ENCODE measurements at places on chromosomes 3 and 15.
A peak's percentile ranks its signal among the peaks of the same experiment; 100 is the strongest.

GRCh38 chr3:65313666-65314065 lies 625.9 kb upstream of the ADAMTS9 start:
- DNase-seq, result no peak

DNA sequence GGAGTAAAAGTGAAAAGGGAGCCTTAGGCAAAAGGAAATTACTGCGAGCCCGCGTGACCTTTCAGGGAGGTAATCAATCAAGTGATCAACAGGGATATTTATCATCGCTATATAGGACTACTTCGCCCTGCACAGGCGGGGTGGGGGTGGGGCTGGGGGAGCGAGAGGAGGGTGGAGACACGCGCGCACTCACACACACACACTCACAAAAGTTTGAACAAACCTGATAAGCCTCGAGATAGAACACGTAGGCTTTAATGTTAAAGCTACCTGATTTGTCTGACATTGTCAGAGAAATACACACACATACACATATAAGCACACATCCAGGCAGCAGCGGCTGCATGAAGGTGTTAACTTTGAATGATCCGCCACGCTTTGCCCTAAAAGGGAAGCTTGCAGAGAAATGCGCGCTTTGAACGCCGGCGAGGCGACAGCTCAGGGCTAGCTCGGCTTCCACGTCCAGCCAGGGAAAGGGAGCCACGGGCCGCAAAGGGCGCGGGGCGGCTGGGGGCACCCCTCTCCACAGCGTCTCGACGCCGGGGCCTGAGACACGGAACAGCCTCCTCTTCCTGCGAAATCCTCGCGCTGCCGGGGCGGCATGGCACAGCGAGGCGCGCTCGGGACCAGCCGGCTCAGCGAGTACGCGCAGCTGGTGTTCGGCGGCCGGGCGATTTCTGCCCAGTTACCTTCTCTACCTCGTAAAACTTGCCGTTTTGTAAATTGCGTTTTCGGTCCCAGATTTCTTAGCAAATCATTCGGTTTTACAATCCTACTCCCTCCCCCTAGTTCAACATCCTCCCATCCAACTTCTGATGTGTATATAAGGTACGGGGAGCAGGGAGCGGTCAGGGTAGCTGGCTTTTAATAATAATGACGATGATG lies 4.8 kb upstream of the MECOM start:
- no peak for DNase-seq

GRCh38 chr3:37396731-37397130 lies 222.3 kb upstream of the LRRFIP2 start:
- no peak for DNase-seq

GRCh38 chr15:77160562-77161478 lies 89.9 kb upstream of the TSPAN3 start:
- no peak for DNase-seq

GRCh38 chr3:181999314-181999713 lies 287.6 kb downstream of the SOX2 start:
- no peak for DNase-seq

- DNase-seq, result no peak
Observed at GRCh38 chr3:1214933-1215332, 122.1 kb downstream of the CNTN6 start.

DNA sequence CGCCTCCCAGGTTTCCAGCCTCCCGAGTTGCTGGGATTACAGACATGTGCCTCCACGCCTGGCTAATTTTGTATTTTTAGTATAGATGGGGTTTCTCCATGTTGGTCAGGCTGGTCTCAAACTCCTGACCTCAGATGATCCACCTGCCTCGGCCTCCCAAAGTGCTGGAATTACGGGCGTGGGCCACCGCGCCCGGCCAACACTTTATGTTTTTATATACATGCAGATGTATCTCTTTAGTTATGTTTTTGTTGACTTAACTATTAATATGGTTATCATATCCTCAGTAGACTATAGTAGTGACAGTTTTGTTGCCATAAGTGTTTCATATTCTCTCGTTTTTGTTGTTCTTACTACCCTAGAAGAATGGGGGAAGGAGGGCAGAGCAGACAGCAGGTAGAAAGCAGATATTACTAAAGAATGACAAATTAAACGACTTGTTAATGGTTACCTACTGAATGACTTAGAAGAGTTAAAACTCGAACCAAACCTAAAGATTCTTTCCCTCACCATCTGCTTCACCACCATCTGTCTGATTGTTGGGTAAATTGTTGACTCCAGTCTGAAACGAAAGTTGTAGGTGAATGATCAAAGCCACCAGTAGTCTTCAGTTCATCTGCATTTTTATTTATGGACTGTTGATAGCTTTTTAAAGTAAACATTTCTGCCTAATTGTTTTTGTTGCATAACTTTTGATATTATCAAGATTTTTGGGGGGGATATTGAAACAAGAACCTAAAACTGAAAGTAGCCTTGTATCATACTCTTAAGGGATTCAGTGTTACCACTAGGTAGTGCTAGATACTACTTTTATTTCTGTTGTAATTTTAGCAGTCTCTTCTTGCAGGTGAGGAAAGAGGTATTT lies 89.3 kb downstream of the RASA2 start:
- no peak for DNase-seq

DNA sequence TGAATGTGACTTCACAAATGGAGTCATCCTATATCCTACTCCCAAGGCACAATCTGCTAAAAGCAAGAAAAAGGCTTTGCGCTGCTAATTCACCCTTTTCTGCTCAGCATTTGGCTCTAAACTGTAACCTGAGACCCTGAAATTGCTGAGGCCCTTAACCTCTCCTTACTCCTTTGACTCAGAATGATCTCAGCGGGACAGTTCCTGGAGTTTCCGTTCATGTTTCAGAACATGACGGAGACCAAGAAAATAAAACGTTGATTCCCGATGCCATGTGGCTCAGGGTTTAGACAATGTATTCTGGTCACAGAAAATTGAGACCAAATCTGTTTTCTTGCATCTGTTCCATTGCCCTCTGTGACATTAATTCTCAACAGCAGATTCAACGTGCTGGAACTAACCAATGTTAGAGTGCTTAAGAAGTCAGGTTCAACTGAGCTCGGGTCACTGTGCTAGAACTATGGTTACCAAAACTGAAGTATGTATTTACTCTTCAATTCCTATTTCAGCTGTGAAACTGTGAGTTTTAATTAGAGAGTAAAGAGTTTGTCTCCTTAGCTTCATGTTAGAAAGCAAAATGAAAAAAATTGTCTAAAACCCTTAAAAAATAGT lies 45.4 kb upstream of the TMC3 start:
- DNase-seq, result no peak

DNA sequence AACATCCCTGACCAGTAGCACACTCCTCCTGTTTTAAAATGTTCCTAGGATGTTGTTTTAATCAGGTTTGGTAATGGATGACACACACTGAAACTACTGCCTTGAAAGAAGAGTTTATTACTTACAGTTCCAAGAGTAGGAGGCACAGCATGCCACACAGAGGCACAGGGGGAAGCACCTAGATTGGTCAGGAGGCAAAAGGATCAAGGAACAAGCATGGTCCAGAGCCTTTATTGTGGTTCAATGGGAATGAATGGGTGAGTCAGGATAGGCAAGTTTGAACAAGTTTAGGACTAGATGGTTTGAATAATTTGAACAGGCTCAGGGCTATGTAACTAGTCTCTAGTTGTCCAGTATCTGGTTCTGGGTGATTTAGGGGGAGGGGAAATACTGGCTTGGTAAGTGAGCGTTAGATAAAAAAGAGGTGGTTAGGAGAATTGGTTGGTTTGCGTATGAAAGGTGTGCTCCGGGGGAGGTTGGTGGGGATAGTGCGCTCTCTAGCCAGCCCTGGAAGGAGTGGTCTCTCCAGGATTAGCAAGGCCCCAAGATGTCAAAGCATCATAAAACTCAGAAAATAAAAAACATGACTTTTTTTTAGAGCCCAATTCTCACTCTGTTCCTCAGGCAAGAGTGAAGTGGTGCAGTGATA lies 35.1 kb downstream of the TMOD3 start:
- DNase-seq, result peak; percentile 22

- no peak for DNase-seq
Observed at GRCh38 chr15:101033801-101034200, 114.6 kb downstream of the LRRK1 start.

DNA sequence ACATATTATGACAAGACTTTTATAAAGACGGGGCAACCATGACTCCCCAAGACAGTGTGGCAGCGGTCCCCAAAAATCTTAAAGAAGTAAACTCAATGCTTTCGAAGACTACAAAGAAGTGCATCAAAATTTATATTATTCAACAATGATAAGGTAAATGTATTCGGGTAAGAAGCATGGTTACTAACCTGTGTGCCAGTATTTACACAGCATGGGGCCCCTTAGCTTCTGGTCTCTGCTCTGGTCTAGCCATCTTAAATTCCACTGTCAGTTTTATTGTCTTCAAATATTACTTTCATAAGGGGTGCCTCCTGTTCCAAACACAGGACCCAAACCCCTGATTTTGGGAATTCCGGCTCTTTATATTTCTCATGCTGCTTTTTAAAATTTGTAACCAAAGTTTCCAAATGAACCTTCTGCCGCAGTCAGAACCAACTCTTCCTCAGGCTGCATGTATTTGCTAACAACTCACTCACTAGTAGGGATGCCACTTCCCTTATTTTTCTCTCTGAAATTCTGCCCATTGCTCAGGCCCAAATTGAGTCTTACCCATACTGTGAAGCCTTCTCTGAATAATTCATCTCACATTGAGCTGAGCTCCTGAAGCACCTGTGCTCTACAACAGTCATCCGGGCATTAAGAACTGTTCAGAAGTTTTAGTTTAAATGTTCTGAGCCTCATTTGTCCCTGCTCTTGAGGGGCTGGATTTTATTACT lies 1.2 kb downstream of the TTC23 start:
- DNase-seq, result no peak

DNA sequence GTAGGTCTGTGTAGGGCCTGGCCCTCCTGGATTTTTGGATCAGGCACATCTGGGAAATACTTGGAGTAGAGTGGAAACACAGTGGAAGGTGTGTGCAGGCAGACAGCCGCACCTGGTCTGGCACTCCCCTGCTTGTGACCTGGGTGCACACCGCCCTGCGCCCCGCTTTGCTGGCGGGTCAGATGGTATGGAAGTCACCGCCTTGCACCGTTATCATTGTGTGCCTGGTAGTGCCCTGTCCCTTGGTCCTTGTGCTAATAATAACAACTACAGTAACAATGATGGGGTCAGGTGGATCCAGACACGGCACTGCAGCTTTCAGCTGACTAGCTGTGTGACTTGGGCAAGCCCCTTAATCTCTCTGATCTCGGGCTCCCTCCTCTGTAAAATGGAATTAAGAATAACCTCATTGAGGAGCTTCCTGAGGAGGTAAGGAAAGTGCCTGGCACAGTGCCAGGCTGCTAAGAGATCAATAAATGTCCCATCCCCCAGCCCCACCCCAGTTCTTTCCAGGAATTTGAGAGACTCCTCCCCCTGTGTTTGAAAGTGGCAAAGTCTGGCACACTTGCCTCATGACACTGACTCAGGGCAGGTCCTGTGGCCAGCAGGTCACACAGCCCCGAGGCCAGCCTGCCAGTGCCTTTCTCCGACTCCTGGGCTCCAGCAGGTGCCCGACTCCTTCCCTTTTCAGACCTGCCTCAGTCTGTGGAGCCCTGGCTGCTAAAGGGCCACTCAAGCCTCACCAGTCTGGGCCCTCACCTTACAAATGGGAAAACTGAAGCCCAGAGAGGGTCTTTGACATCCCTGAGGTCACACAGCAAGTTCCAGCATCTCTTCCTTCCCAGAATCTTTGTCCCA lies 9.8 kb downstream of the ISG20 start:
- no peak for DNase-seq

GRCh38 chr3:14150078-14150477 lies 25.2 kb downstream of the TMEM43 start:
- no peak for DNase-seq

DNA sequence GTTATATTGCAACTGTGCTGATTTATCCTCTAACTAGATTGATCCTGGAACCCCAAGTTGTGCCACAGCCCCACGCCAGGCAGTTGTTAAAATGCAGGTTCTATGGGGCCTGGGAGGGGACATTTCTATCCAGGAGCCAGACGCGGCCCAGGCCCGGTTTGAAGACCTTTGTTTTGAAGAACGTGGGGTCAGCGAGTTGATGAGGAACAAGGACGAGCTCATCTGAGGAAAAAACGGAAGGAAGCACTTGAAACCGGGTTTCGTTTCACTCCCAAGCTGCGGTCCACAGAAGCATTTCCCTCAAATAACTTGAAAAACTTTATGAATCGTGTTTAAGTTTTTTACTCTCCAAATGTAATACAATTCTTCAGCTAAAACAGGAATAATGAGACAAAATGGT lies 76.4 kb downstream of the CHSY1 start:
- DNase-seq, result no peak

GRCh38 chr3:182740710-182741109 lies 52.6 kb upstream of the ATP11B start:
- DNase-seq, result no peak

DNA sequence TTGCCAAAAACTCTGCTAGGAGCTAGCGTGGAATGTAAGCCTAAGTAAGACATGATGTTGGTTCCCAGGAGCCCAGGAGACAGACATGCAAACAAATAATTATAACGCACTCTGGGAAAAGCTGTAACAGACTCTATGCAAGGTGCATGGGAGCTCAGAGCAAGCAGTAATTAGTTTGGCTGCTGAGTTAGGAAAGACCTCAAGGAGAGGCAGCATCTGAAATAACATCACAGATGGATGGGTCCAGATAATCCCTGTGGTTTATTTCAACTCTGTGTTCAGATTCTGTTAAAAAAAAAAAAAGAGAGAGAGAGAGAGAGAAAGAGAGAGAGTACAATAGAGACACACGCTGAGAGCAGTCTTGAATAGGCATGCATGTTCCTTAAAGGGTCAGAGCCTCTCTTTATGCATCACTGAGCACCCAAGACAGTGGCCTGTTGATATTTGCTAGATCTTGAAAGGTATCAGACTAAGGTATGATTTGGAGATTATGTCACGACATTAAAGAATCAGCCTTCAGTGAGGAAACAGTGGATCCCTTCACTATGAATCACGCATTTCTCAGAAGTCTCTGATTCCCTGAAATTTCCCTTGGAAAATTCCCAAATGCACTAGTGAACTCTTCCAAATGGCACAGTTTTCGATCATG lies 124.4 kb upstream of the LIPC start:
- no peak for DNase-seq

- DNase-seq, result no peak
Observed at GRCh38 chr3:8848696-8849131, 79.3 kb upstream of the OXTR start.

- DNase-seq, result no peak
Observed at GRCh38 chr3:15330031-15330596, 2.3 kb downstream of the SH3BP5 start.

GRCh38 chr15:90340345-90340744 lies 11.7 kb upstream of the ZNF774 start:
- DNase-seq, result no peak

GRCh38 chr3:181210275-181210674 lies 220.7 kb upstream of the DNAJC19 start:
- DNase-seq, result no peak

DNA sequence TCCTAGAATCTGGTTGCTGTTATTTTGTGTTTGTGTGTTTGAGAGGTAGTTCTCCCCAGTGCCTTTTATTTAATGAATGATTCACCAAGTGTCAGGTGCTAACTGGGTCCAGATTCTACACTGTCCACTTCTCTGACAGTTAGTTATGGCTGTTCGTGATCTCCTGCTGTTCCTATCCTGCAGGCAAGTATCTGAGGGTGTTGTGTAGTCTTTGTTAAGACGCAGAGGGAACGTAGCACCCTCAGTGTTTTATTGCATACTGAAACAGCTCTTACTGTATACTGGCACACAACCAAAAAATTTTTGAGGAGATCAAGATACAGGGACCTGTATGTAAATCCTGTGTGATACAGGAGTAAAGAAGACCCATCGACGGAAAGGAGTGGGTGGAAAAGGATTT lies 1271.3 kb downstream of the ROBO1 start:
- no peak for DNase-seq

- no peak for DNase-seq
Observed at GRCh38 chr3:142577696-142578328, 721 bp downstream of the ATR start.
